ENCODE measurements at places on chromosomes 4 and X.

- DNase-seq = no peak
Observed at GRCh38 chrX:124863303-124863702, 456.4 kb upstream of the TEX13C start.

- no peak for DNase-seq
Observed at GRCh38 chr4:127686658-127687057, 43.5 kb upstream of the SLC25A31 start.

DNA sequence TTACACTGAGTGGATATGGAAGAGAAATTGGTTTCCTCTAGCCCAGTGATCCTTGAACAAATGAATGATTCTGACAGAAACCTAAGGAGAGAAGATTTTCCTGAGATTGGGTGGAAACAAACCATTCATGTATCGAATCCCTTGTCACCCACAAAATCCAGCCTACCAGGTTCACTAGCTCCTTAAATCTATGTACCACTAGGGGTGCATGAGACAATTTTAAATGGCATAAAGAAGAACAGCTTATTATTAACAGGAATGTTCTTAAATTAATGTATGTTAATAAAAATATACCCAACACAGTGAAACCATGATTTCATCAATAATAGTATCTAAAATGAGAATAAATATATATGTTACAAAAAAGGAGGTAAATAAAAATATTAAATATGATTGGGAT lies 118.4 kb upstream of the LNX1 start:
- no peak for DNase-seq

DNA sequence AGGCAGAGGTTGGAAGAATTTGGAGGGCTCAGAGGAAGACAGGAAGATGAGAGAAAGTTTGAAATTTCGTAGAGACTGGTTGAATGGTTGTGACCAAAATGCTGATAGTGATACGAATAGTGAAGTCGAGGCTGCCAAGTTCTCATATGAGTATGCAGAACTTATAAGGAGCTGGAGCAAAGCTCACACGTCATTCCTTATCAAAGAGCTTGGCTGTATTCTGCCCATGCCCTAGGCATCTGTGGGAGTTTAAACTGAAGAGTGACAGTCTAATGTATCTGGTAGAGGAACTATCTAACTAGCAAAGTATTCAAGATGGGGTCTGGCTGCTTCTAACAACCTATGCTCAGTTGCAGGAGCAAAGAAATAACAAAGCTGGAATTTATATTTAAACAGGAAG lies 102.1 kb downstream of the PCDH18 start:
- no peak for DNase-seq

GRCh38 chr4:71338846-71339593 lies at the start of gene SLC4A4:
Gene SLC4A4, plus strand, starts transcription at chr4:71339020.
- DNase-seq = no peak

GRCh38 chr4:139824882-139825522 lies 159.4 kb downstream of the MGST2 start:
- no peak for DNase-seq

- DNase-seq = no peak
Observed at GRCh38 chr4:152000518-152000917, 239.7 kb upstream of the GATB start.

DNA sequence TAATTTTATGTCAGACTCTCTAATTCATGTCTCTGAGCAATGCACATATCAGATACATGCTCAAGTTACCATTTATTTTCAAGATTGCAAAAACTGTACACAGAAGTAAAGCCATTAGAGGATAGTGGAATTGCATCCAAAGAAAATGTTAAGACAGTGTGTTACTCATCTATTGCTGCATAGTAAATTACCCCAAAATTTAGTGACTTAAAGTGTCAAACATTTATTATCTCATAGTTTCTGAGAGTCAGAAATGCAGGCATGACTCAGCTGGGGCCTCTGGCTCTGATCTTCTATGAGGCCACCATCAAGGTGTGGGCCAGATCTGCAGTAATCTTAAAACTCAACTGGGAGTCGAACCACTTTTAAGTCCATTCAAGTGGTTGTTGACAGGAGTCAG lies 275.2 kb downstream of the QDPR start:
- DNase-seq = no peak

Measured in NCI-H446 treated with DMSO at 0.1 percent for 48 hours (cell line).